BJ (cell line): ENCODE measurements at places on chromosomes 3 and 15.

DNA sequence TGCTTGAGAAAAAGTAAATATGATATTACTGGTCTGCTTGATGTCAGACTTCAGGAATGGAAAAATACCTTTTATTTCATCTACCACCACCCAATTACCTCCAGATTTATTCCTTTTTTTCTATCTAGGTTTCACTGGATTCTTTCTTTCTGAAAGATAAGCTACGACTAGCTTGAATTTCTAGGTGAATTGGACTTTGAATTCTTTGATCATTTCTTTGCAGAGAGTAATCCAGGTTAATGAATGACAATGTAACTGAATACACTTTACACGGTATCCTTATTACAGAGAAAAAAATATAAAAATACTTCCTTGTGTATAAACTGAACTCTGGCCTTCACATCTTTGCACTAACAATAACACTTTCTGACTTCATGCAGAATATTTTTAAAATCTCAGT lies 59.5 kb upstream of the TRPC1 start:
- no peak for DNase-seq

GRCh38 chr3:126621627-126622345 lies 33.1 kb downstream of the TXNRD3 start:
- DNase-seq, result no peak

DNA sequence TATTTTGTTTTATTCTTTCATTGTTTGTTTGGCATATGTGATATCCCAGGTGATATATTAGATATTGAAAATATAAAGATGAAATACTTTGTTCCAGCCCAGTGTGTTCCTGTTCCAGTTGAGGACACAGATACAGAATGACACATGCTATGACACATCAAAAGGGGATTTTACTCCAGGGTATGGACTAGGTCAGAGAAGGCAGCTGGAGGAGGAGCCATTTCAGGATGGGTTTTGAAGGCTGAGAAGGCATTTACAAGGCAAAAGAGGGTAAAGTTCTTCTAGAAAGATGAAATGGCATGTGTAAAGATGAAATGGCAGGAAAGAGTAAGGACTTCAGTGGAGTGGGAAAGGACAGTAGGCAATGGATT lies 163.8 kb downstream of the ZIC1 start:
- no peak for DNase-seq

- no peak for DNase-seq
Observed at GRCh38 chr3:64260431-64260830, 35.2 kb upstream of the PRICKLE2 start.

DNA sequence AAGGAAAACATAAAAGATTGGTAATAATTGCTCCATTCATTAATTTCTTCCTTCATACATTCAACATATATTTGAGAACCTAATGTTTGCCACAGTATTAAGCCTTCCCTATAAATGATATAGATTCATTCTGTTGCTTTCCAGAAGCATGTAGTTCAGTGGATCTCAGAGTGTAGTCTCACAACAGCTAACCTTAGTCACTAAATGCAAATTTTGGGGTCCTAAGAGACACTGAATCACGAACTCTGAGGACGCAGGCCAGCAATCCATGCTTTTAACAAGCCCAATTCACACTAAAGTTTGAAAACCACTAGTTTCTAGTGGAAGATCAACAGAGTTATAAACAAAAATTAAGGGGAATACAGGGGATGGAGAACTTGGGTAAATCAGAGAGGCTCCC lies 7.2 kb upstream of the AQR start:
- no peak for DNase-seq

DNA sequence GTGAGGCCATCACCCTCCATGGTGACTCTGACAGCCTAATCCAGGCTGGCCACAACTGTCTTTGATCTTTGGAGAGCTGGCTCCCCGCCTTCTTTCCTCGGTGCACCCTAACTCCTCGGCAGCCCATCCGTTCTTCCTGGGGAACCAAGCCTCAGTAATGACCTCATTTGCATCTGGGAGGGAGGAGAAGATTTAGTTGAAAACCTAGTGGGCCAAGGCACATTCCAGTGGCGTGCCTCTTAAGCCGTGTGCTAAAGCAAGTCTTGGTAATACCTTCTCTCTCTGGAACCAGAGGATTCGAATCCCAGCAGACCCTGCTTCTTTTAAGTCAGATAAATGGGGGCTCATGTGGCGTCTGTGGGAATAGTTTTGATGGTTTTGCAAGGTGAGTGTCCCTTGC lies 233.1 kb downstream of the EBLN2 start:
- DNase-seq, result no peak

- no peak for DNase-seq
Observed at GRCh38 chr15:80727196-80727595, 32.1 kb downstream of the ABHD17C start.

DNA sequence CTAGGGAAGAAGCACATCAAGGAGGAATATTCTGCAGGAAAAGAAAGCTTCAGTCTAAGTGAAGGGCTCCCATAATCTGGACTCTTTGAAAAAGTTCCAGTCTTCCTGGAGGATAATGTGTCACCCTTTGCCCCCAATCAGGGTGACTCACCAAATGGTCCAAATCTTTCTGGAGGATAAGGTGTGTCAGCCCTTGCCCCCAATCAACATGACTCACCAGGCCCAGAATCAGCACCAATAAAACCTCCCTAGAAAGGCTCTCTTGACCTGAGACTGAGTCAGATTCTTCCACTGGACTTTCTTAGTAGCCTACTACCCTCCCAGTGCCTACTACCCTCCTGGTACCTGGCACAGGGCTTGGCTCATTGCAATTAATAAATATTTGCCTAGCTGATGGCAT lies 9.5 kb upstream of the ARL14 start:
- peak; percentile 18 for DNase-seq

GRCh38 chr3:54936561-54936960 lies 8.7 kb upstream of the LRTM1 start:
- DNase-seq, result no peak

DNA sequence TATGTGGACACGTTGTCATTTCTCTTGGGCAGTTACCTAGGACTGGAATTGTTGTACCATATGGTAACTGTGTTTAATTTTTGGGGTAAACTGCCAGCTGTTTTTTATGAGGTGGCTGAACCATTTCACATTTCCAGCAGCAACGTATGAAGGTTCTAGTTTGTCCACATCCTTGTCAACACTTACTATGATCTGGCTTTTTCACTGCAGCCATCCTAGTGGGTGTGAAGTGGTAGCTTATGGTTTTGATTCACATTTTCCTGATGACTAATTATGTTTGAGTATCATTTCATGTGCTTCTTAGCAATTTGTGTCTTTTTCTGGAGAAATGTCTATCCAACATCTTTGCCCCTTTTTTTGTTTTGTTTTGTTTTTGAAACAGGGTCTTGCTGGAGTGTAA lies 96.2 kb downstream of the VGLL4 start:
- no peak for DNase-seq

GRCh38 chr3:62987721-62988120 lies 112.5 kb upstream of the CADPS start:
- DNase-seq, result no peak

- DNase-seq, result no peak
Observed at GRCh38 chr15:85407421-85408269, 27.2 kb downstream of the AKAP13 start.

DNA sequence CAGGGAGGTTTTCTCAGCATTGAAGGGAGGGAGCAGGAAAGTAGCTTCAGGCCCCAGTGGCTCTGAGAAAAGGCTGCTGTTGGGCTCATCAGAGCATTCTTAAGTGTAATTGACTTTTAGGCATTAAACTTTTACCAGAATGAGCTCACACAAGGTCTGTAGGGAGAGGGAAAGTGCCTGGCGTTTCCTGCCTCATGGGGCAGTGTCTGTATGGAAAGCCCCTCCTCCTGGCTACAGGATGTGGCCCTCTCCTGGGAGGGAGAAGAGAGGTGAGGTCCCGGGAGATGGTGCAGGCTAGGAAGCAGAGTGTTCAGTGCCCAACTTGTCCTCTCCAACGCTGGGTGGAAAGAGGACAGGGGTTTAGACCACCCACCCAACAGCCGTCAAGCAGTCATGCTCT lies 21.3 kb upstream of the SCN10A start:
- no peak for DNase-seq

DNA sequence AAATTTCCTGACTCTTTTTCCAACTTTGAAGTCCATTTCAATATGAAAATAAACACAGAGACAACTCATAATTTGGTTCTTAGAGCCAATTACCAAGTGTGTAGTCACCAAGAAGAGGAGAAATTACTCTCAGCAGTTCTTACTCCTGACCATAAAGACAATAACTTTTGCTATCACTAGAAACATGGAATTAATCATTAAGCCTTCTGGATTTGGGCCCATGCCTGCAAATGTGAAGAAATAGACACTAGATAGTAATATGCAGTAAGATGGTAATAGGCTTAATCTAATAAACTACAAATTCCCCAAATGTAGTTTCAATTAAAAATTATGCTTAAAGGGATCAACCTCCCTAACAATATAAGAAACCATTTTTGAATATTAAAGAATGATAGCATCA lies 185.1 kb upstream of the AGTR1 start:
- DNase-seq, result no peak

DNA sequence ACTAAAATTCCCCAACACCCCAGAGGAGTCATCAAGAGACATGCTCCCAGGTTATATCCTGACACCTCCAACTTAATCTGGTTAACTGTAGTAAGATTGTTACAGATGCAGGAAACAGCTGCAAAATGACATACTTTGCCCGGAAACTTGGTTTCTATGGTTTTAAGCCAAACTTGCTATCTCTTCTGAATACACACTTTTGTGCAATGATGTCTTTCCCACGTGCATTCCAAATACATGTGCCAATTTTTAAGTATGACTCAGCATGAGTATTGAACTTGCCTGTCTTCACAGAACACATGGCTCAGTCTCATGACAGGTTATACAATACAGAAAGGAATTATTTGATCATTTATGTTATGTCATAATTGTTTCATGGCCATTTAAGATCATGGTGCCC lies 207.0 kb upstream of the DCBLD2 start:
- peak; percentile 95 for DNase-seq
